ENCODE measurements at places on chromosomes 4 and X.
A peak's percentile ranks its signal among the peaks of the same experiment; 100 is the strongest.

GRCh38 chrX:150366951-150367545 is 3.9 kb downstream of the MAMLD1 start:
- peak; percentile 30 for DNase-seq

- no peak for DNase-seq
Observed at GRCh38 chr4:25654031-25654970, 1.4 kb upstream of the SLC34A2 start.

GRCh38 chr4:124206779-124207605 is 505.5 kb downstream of the ANKRD50 start:
- peak; percentile 64 for DNase-seq

DNA sequence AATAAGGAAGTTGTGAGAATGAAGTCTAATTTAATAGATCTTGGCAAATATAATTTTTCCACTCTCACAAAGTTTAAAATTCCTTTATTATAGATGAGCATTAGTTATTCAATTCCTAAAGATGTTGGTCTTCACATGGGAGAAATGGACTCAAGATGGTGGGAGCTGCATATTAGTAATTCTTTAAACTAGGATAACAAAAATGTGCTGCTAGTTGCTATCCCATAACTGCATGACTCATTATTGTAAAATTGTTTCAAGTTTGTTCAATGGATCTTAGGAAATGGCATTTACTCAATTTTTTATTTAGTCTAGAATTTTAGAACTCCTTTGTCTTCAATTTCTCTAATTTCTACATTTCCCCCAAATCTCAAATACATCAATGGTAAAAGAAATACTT is 155.8 kb downstream of the ATP10D start:
- peak; percentile 28 for DNase-seq

- no peak for DNase-seq
Observed at GRCh38 chr4:182169572-182169971, 73.6 kb upstream of the TENM3 start.

GRCh38 chr4:107058828-107059227 is 22.7 kb upstream of the DKK2 start:
- peak; percentile 51 for DNase-seq

- no peak for DNase-seq
Observed at GRCh38 chrX:152614791-152615190, 22.9 kb upstream of the GABRQ start.
